Activated naive CD8-positive, alpha-beta T cell treated with anti-CD3 and anti-CD28 coated beads for 36 hours (primary cell): ENCODE measurements at places on chromosomes 1 and 21. TPM values are rescaled to one million over a fixed set of nuclear protein-coding genes. Genes with fewer than 3 reads are reported as not detected.

FCER1G gene
- 3.0 TPM for total RNA-seq

SH3D21 gene
- 9.3 TPM for total RNA-seq

ADPRS gene
- total RNA-seq: 47.0 TPM

PKP1 gene
- 0.06 TPM for total RNA-seq

POGK gene
- 52.3 TPM for total RNA-seq

NR1I3 gene
- not detected for total RNA-seq

OLIG2 gene
- total RNA-seq: not detected

GRCh38 chr1:186611156-186611555 is 69.1 kb downstream of the PTGS2 start:
- H3K4me1 ChIP-seq: peaks cover 18% of the 10 kb centered on the region
- H3K36me3 ChIP-seq: no peaks in the 10 kb centered on the region
- H3K4me3 ChIP-seq: no peak overlapping the region
- no peak for DNase-seq
- peaks cover 22% of the 10 kb centered on the region for H3K27me3 ChIP-seq

DNA sequence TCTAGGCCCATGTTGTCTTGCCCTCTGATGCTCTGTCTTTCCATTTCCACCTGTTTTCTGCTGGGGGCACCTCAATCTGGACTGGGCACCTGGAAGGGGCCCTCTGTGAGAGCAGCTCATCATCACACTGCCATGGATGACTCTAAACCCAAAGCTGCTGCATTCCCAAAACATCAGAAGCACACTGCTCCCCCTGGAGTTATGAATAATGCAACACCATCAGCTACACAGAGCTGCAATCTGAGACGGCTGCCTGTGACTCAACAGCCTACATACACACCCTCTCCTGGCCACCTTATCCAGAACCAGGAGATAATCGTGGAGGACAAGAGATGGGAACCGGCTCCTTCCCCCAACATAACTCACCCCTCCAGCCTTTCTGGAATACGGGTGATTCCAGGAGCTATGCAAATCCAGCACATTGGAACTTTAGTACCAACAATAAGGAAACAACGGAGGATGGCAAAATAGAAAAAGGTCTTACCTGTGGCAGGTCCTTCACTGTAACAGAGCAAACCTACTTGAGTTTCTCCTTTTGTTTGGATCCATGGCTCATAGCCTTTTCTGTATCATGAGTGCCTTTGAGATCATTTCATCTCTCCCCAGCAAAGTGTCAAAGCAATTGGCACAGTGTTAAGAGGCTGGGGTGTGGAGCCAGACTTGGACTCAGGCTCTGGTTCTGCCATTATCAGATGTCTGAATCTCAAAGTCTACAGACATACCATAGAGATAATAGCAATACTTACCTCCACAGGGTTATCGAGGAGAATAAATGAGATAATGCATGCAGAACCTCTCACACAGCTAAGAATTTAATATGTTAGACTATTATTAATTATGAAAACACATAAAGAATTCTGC is 29.3 kb downstream of the AK2 start:
- H3K4me3 ChIP-seq: no peak overlapping the region
- peaks cover 33% of the 10 kb centered on the region for H3K36me3 ChIP-seq
- H3K27ac ChIP-seq: no peak overlapping the region

DNA sequence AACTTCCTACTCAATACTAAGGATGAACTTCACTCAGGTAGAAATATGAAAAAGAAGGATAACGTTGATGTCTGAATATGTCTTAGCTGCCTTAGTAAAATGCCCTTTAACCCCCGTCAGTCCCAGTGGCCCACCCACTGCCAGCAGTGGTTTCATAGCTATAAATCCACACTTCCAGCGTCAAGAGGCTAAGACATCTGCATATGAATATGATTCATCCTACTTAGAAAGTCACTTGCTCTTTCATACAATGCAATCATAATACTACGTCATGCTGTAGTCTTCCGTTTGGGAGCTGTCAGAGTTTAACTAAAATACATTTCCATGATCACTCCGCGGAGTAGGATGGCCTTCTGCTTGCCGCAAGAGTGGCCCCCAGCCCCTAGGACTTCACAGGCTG is 247.3 kb downstream of the SDCCAG8 start:
- H3K36me3 ChIP-seq: peaks cover 9% of the 10 kb centered on the region
- H3K4me3 ChIP-seq: no peak overlapping the region
- DNase-seq: no peak

GRCh38 chr1:54091666-54092065 is 38.3 kb downstream of the TCEANC2 start:
- H3K27me3 ChIP-seq: no peaks in the 10 kb centered on the region
- no peaks in the 10 kb centered on the region for H3K4me1 ChIP-seq

- H3K27ac ChIP-seq: no peak overlapping the region
- H3K4me3 ChIP-seq: no peak overlapping the region
- H3K4me1 ChIP-seq: peaks cover 3% of the 10 kb centered on the region
- H3K36me3 ChIP-seq: no peaks in the 10 kb centered on the region
- no peak for DNase-seq
These were observed 5.8 kb upstream of the FNBP1L start for GRCh38 chr1:93442008-93442666.

GRCh38 chr1:211908453-211908852 is 77.9 kb upstream of the LPGAT1 start:
- H3K4me1 ChIP-seq: no peaks in the 10 kb centered on the region
- peaks cover 4% of the 10 kb centered on the region for H3K27me3 ChIP-seq
- no peak overlapping the region for H3K27ac ChIP-seq
- H3K36me3 ChIP-seq: no peaks in the 10 kb centered on the region
- DNase-seq: no peak

GRCh38 chr1:64955097-64956009 is 11.0 kb downstream of the JAK1 start:
- peaks cover 8% of the 10 kb centered on the region for H3K36me3 ChIP-seq
- no peaks in the 10 kb centered on the region for H3K27me3 ChIP-seq
- no peak overlapping the region for H3K27ac ChIP-seq

- no peaks in the 10 kb centered on the region for H3K4me1 ChIP-seq
- H3K4me3 ChIP-seq: no peak overlapping the region
- H3K36me3 ChIP-seq: no peaks in the 10 kb centered on the region
- no peak for DNase-seq
- H3K27me3 ChIP-seq: no peaks in the 10 kb centered on the region
- no peak overlapping the region for H3K27ac ChIP-seq
These were observed 402.3 kb upstream of the ADAMTS5 start for GRCh38 chr21:27369234-27369633.

DNA sequence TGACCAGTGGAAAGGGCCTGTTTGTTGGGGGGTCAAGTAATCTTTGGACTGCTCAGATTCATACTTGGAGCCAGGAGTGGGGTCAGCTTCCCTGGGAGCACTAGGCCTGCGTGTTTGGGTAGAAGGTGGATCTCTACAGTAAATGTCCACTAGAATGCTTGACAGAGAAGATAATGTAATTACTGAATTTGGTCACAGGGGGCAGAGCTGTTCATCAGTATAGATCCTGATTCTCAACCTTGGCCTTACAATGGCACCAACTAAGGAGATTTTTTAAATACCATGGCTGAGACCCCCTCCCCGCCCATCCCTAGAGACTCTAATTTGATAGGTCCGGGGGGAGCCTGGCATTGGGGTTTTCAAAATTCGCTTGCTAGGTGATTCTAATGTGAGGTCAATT is 217.5 kb upstream of the PLXNA2 start:
- peaks cover 13% of the 10 kb centered on the region for H3K27me3 ChIP-seq
- no peak for DNase-seq
- H3K36me3 ChIP-seq: no peaks in the 10 kb centered on the region
- no peak overlapping the region for H3K27ac ChIP-seq

- no peak overlapping the region for H3K27ac ChIP-seq
- H3K36me3 ChIP-seq: peaks cover 5% of the 10 kb centered on the region
- peaks cover 8% of the 10 kb centered on the region for H3K4me1 ChIP-seq
- DNase-seq: peak; percentile 63
These were observed 12.0 kb downstream of the UBE2Q1 start for GRCh38 chr1:154546264-154547063.

DNA sequence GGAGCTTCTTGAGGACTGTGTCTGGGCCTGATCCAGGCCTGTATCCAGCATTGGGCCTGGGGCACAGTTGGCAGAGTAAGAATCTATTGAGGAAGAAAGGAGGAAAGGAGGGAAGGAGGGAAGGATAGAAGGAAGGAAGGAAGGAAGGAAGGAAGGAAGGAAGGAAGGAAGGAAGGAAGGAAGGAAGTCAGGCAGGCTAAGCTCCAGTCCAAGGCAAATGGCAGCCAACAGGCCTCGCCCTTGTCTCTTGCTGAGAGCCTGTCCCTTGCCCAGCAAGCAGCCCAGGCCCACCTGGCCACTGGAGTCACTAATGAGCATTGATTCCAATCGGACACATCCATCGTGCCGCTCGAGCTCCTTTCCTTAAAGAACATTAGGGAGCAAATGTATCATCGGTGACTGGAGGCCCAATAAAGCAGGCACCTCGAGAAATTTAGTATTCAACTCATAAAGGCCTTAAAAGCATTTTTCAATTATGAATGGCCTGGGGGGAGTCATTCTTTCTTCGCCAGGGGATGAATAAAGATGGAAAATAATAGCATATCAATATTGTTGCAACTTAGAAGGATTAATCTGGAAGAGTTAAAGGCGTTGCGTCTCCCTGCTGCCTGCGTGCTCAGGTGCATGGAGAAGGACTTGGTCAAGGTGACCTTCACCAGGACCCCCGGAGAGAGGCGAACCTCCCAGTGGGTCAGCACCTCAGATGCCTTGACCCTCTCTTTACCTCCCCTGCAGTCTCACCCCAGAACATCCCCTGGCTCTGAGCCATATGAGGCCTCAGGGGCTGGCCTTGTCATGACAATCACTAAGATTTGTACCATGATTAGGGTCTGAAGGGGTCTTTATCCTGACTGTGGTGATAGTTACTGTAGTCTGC is 144.5 kb upstream of the RUNX3 start:
- H3K4me3 ChIP-seq: no peak overlapping the region
- H3K36me3 ChIP-seq: peaks cover 4% of the 10 kb centered on the region
